ENCODE measurements at places on chromosomes 4 and X.
A peak's percentile ranks its signal among the peaks of the same experiment; 100 is the strongest.

- no peak overlapping the region for H3K27ac ChIP-seq
- H3K4me3 ChIP-seq, result no peak overlapping the region
- peaks cover 10% of the 10 kb centered on the region for H3K36me3 ChIP-seq
- DNase-seq, result no peak
- no peaks in the 10 kb centered on the region for H3K27me3 ChIP-seq
Observed at GRCh38 chr4:76980261-76980660, 30.7 kb downstream of the SEPTIN11 start.

GRCh38 chr4:2395038-2395437, 23.4 kb downstream of the ZFYVE28 start:
- peaks cover 49% of the 10 kb centered on the region for H3K36me3 ChIP-seq
- H3K27me3 ChIP-seq, result no peaks in the 10 kb centered on the region
- H3K27ac ChIP-seq, result peak overlapping the region; percentile 63
- DNase-seq, result no peak

DNA sequence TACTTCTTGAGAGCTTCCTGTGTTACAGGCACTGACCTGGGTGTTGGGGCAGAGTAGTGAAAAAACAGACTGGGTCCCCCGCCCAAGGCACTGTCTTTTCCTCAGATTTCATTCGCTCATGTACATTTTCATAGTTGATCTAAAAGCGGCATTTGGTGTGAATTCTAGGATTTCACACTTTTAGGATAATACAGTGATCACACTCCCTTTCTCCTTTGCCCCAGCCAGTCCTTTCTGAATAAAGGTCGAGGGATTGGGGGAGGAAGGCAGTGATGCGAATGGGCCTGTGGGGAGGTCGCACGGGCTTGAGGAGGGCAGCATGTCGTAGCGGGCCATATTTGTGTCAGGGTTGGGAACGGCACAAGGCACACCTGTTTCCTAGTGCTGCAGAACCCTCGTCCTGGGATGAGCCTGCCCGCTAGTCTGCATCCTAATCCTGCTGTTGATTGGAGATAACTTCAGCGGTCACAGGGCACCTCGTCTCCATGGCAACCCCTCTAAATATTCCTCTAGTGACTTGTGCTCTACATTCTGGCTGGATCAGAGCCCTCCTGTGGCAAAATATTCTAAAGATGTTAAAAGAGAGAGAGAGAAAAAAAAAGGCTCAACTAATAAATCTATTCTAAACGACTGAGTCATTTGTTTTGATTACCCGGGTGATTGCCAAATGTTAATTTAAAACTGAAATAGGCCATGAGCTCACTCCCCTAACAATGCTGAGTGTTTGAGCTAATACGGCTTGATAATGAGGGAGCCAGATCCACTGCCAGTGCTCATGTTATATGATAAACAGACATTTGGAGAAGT, 21.8 kb downstream of the FHL1 start:
- no peaks in the 10 kb centered on the region for H3K4me1 ChIP-seq
- H3K27me3 ChIP-seq, result no peaks in the 10 kb centered on the region
- H3K36me3 ChIP-seq, result no peaks in the 10 kb centered on the region
- no peak overlapping the region for H3K4me3 ChIP-seq
- no peak for DNase-seq
- no peak overlapping the region for H3K27ac ChIP-seq

- H3K27ac ChIP-seq, result no peak within 1 kb of the TSS
- H3K36me3 ChIP-seq, result no peaks in the 10 kb centered on the region
- H3K4me3 ChIP-seq, result peak within 1 kb of the TSS; percentile 28
Observed at GRCh38 chrX:43973249-43974099, at the start of gene NDP. Gene NDP, minus strand, starts transcription at chrX:43973390. Its CDS starts 14,745 bp downstream, at chrX:43958645.

DNA sequence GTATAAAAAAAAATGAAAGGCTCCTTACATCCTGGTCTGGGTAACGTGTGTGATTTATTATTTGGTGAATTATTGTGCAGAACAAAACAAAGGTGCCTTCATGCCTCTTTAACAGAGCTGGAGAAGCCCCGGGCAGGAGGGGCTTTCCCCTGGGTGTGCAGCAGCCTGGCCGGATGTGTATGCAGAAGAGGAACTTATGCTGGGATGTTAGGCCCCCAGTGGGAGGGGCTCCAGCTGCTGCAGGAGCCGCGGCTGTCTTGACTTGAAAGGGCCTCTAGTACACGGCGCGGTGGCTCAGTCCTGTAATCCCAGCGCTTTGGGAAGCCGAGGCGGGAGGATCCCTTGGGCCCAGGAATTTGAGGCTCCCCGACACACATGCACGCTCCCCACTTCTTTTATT, 16.0 kb downstream of the CCNQ start:
- DNase-seq, result peak; percentile 36
- H3K36me3 ChIP-seq, result peaks cover 15% of the 10 kb centered on the region
- no peak overlapping the region for H3K27ac ChIP-seq
- H3K27me3 ChIP-seq, result no peaks in the 10 kb centered on the region
- H3K4me3 ChIP-seq, result peak overlapping the region; percentile 52
